Progenitor cell of endocrine pancreas (in vitro differentiated cells): ENCODE measurements at places on chromosomes 2 and 18. TPM values are rescaled to one million over a fixed set of nuclear protein-coding genes. Genes with fewer than 3 reads are reported as not detected.

The FAM237A gene
- total RNA-seq: not detected in 2 replicates

The MAB21L4 gene
- total RNA-seq: 9.7 and 12.5 TPM in 2 replicates

The FER1L5 gene
- 1.0 and 1.5 TPM in 2 replicates for total RNA-seq

The CPO gene
- 0.24 TPM in 1 of 2 replicates, not detected in the other for total RNA-seq

The SERPINB12 gene
- not detected in 2 replicates for total RNA-seq

The WNT10A gene
- total RNA-seq: not detected in 2 replicates

DNA sequence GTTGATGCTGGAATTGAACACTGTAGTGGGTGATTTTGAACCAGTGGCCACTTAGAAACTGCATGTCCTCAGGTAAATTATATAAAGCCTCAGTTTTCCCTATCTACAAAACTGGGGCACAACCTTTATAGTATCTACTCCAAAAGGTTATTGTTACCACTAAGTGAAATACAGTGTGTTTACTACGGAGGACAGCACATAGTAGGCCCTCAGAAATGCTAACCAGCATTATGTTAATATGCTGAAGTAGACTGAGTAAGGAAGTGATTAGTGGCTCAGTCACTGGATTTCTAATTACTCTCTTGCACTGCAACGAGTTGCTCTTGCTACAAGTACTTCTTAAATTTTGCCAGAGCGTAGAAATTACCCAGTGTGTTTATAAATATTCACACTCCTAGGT, 139.5 kb downstream of the HAUS1 start:
- DNase-seq: no peak

DNA sequence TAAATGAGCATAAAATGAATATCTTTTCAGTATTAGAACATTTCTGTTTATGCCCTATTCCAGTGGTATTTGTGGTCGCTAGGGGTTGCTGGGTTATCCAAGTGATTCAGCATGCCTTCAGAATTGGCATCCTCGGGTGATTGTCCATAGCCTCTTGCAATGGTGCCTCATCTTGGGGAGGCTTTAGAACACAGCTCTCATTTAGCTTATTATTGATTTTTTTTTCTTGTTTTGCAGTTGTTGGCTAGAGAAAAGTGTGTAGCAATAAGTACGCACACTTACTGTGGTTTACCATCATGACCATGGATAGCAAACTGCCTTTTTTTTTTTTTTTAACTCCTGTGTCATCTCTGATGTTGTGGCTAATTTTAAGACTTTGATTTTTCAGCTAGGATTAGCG, 33.6 kb downstream of the PLEKHA3 start:
- no peak for DNase-seq

GRCh38 chr18:71336576-71337210, 1047.8 kb downstream of the SOCS6 start:
- no peak for DNase-seq

- no peak for DNase-seq
Observed at GRCh38 chr2:233178994-233179847, 72.3 kb upstream of the ATG16L1 start.

DNA sequence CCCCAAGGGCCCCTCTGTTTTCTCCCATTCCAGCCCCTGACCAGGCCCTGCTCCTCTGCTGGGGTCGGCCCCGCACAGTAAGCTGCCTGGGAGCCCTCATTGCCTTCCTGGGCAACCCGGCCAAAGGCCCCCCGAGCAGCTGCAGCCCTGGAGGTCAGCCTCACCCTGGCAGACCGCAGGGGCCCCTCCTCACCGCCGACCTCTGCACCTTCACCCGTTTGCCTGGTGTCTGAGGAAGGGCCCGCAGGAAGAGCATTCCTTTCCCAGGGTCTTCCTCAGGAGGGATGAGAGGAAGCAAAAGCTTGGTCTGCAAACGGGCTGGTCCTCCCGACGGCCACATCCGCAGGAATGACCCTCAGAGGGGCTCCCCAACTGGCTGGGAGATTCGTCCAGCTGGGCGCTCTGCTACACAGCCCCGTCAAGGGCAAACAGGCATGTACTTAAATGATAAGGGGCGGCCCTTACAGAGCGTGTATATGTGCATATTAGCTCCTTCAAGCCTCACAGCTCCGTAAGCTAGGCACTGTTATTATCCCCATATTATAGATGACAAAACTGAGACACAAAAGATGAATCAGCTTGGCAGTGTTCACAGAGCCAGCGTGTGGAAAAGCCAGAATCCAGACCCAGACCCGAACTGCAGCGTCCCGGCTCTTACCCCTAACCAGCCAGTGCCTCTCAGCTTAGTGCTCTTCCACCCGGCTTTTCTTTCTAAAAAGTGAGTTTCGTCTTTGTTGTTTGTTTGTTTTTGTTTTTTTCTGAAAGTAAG, 52.8 kb downstream of the SLC4A1AP start:
- DNase-seq: no peak

DNA sequence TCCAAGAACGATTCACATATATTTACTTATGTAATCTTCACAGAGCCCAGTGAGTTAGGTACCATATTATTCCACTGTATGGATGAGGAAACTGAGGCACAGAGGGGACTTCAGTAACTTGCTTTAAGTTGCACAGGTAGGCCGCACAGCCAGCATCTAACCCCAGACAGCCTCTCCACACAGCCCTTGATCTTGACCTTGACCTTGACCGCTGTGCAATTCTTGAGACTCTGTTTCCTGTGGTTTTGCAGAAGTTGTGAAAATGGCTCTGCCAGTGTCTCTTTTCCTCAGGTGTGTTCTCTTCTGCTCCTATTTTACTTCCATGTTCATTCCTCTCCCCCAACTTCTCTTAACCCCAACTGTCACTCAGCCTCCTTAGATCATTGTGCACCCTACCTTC, 206.5 kb downstream of the SOX11 start:
- DNase-seq: no peak

- DNase-seq: no peak
Observed at GRCh38 chr2:230735884-230736283, 23.2 kb downstream of the CAB39 start.

DNA sequence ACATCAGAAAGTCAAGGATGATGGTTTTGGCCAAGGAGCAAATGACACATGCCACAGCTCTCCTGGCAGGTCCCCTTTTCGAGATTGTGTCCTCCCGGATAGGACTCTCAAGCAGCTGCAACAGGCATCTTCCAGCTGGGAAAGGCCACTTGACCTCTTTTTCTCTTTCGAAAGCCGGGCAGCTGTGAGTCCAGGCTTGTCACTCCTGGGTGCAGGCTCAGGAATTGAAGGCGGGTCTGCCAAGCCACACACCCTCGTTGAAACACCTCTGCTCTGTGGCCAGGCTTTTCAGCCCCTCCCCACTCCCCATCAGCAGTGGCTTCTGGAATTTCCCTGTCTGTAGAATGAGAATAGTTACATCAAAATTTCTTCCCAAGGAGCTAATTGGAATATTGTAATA, 98.0 kb downstream of the CCDC138 start:
- DNase-seq: no peak

- no peak for DNase-seq
Observed at GRCh38 chr2:12507295-12507694, 209.4 kb upstream of the TRIB2 start.

- DNase-seq: no peak
Observed at GRCh38 chr2:108564510-108564909, 30.2 kb downstream of the LIMS1 start.

GRCh38 chr2:96553176-96553956, 16.8 kb downstream of the ARID5A start:
- DNase-seq: no peak

GRCh38 chr2:111662771-111663470, 221.1 kb downstream of the ANAPC1 start:
- DNase-seq: no peak

- DNase-seq: no peak
Observed at GRCh38 chr18:47317824-47318508, 66.5 kb upstream of the SKOR2 start.

GRCh38 chr2:36469710-36470109, 114.1 kb downstream of the CRIM1 start:
- DNase-seq: no peak

DNA sequence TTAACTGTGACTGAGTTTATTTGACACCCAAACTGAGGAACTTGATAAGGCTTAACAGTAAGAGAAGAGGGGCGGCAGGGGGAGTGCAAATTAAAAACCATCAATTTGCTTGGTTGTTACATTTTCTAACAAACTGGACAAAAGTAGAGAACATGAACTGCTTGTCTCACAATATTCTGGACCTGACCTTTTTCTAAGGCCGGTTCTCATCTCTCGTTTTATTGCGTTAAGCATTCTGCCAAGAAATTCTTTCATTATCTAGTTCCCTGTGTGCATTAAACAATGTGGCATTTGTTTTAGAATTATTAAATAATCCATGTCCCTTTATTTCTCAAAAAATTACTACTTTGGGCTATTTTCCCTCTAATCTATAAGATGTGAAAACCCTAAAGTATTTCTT, 565.2 kb upstream of the PKDCC start:
- no peak for DNase-seq

DNA sequence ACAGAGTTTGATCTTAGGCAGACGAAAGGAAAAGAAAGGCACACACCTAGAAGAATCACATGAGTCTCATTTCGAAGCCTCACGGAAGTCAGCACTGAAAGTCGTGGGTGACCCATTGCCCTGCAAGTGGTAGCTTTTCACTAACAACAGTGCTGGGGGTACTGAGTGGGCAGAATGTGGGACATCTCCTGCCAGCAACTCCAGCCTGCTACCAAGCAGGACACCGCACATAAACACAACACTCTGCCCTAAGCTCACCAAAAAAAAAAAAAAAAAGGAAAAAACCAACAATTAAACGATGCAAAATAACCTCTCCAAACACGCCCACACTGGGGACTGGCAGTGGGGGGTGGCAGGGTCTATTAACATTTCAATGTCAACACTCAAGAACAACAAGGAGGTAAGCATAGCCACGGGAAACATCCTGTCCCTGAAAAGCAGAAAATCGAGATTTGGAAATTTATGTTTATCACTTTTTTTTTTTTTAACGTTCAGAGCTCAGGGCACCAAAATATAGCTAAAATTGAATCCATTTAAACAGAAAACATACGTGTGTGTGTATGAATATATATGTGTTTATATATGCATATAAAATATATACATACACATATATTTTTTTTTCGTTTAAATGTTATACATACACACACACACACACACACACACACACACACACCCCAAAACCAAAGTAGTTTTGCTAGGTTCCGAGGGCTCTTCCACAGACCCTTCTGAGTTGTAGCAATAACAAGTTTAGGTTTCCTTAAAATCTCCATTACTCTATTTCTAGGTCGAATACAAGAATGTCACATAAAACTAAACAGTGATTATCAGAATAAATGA, 2.2 kb downstream of the INO80D start:
- no peak for DNase-seq

- no peak for DNase-seq
Observed at GRCh38 chr18:80244956-80245730, 2.2 kb downstream of the PARD6G start.

GRCh38 chr18:35072616-35073015, 31.4 kb downstream of the MAPRE2 start:
- DNase-seq: no peak

GRCh38 chr2:19728125-19728524, 173.7 kb downstream of the TTC32 start:
- no peak for DNase-seq

- DNase-seq: no peak
Observed at GRCh38 chr2:39381653-39382052, 55.4 kb downstream of the MAP4K3 start.

GRCh38 chr2:219484343-219485200, 14.1 kb upstream of the GMPPA start:
- DNase-seq: peak; percentile 29

GRCh38 chr2:236246711-236247246, 17.4 kb downstream of the ASB18 start:
- no peak for DNase-seq

DNA sequence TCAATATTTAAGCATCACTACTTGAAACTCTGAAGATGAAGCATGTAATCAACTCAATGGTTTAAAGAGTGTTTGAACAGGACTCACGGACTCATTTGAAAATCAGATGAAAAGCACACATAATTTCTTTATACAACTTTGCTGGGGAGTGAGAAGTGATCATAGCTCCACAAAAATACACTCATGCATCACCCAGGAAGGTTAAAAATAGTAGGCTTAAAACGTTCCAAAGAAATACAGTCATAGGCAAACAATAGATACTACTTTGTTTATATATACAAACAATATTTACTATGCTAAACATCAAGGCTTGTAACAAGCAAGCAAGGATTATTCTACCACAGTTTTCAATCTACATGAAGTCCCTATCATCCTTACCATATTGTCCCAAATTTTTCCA, 11.6 kb downstream of the HNRNPLL start:
- DNase-seq: no peak
